ENCODE measurements at places on chromosomes 1 and 21.

DNA sequence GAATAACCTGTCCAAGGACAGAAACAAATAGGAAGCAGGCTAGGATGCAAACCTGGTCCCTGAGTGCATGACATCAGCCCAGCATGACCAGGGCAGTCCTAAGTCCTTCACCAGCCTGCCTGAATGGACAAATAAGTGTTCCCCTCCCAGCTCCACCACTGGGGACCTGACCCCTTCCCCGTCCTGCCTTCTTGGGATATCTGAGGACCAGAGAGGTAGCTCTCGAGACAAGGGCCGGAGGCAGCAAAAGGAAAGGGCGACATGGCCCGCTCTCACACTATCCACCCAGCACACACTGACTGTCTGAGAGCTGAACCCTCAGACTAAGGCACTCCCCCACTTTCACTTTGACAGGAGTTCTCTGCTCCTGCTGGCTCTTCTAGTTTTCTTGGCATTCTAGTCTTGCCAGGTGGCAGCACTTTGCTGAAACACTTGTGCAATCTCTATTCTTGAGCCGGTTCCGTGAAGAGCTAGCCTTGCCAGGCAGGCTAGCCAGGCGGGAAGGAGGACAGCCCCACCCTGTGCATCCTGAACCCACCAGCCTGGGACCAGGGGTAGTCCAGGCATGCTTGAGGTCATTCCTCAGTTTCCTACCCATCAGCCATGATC is 251.1 kb upstream of the RAB4A start:
- no peak for DNase-seq

DNA sequence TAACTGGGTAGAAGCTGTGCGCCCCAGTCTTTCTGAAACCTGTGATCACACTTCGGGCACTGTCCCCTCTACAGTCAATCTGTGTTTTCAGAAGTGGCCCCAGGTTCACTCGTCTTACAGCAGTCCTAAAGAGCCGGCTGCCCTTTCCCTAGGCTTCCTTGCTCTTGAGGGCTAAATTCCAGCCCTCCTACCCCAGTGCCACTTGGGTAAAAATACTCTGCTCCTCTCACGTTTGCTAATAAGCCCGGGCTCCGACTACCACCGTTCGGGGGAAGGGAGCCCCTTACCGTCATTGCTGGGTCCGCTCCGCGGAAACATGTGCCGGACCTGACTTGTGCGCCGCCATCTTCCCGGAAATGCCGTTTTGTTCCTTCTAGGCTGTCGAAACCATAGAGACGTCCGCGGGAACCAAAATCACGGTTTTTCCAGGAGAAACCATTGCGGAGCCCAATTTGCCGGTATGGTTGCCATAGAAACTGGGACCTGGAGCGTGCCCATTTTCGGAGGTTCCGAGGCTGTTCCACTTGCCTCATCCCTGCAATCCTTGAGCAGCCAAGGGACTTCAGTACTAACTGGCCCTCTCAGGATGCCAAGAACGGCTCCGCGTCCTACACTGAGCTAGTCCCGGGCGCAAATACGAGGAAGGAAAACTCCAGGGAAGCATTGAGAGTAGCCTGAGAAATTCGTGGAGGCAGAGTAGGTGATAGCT is at the start of gene GPATCH4:
TSS of gene GPATCH4 (minus strand) at position 358 of the 709 bp plus-strand sequence.
- peak; percentile 76 for DNase-seq

GRCh38 chr1:1282998-1283397 is 2.8 kb downstream of the SCNN1D start:
- DNase-seq = no peak

DNA sequence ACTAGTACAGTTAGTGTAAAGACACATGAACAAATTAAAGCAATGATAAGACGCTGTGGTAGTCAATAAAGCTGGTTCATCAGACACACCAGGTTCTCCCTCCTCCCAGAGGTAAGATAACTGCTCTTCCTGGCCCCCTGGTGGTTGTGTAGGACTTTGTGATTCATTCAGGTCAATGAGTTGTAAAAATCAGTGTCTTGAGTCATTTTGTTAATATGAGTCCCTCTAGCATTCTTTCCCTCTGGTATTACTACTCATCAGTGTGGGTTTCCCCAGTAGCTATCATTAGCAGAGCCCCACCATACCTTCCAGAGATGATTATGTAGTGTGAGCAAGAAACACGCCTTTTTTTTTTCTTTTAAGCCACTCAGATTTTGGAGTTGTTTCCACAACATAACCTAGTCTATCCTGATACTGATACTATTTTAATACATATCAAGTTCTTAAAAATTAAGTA is 3.6 kb upstream of the SETDB1 start:
- peak; percentile 76 for DNase-seq

- DNase-seq = no peak
These were observed 284.8 kb downstream of the BACH1 start for GRCh38 chr21:29583424-29583924.

DNA sequence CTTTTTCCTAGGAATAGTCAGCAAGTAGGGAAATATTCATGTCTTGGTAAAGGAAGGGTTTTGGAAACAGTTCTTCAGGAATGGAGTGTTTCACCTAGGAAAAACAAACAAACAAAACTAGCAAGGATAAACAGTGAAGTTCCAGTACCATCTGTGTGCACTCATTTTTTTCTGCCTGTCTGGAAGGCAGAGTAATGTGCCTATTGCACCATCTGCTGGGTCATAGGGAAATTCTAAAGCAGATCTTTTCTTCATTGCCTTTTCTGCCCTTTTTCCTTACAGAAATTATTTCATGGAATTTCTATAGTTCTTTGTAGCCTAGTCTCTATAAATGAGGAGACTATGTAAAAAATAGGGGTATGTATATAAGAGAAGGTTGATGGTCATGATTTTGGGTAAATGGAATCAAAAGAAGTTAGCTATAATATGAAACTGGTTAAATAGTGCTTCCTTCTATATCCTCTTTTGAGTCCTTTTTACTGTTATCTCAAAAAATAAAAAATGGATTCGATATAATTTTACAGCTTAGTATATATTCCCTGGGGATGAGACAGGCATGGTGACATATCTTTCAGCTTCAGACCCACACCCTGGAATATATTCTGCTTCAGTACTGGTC is 3.4 kb upstream of the HRNR start:
- no peak for DNase-seq

GRCh38 chr1:25501235-25502058 is 42.0 kb upstream of the LDLRAP1 start:
- no peak for DNase-seq

DNA sequence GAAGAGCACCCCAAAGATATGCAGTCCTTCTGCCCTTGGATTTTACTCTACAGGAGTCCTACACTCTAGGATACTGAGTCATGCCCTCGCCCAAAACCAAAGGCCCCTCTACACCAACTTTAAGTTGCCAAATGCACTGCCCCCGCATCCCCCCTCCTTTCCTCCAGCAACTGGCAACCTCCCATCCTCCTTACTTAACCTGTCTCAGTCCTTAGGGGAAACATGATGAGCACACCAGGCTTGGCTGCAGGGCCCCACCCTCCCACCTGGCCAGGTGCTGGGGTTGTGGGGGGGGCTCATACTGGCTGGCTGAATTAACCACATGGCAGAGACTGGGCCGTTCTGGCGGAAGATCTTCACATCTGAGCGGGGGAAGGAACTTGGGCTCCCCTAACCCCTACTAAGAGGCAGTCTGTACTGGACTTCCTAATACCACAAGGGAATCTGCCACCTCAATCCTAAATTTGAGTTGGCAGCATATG is 1.2 kb downstream of the HDGF start:
- DNase-seq = no peak

- no peak for DNase-seq
These were observed 15.5 kb downstream of the HSD3B2 start for GRCh38 chr1:119430486-119430885.

DNA sequence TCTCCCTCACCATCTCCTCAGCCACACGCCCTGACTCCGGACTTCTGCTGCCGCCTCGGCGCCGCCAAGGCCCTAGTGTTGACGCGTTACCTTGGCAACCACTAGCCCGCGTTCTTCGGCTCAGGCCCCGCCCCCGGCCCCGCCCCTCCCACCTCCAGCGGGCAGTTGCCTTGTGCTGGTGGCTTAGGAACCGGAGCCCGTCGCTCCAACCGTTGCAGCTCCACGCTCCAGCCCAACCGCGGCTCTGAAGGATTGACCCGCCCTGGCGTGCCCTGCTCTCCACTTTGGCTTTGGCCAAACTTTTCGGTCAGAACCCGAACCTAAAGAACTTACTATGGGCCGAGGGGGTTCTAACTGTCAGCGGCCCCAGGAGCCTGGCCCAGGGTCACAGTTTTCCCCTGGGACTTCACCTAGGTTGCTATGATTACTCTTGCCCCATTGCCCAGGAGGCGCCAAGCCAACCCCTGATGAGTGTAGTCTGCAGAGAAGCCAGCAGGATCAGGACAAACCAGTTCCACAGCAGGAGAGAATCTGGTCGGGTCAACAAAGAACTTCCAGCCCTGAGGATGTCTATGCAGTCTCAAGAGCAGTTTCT is at the start of gene CFAP45:
TSS of gene CFAP45 (minus strand) at position 80 of the 595 bp plus-strand sequence. CDS start at position 13, 67 bp downstream.
- DNase-seq = peak; percentile 51

GRCh38 chr1:171138980-171139379 is 46.1 kb upstream of the FMO2 start:
- DNase-seq = no peak

DNA sequence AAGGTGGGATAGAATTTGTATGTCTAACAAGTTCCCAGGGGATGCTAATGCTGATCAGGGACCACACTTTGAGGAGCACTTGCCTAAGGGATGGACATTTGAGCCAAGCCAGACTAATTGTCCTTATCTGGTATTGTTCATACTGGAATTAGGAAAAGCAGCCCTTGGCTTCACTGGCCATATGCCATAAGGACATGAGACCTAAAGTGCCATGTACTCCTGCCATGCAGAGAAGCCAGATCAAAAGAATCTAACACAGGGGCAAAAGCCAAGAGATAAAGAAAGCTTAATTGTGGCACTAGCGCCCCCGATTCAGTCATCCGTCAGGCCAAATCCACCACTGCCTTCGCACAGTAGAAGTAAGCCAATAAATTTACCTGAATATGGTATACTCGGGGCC is 45.7 kb downstream of the RNF11 start:
- no peak for DNase-seq

DNA sequence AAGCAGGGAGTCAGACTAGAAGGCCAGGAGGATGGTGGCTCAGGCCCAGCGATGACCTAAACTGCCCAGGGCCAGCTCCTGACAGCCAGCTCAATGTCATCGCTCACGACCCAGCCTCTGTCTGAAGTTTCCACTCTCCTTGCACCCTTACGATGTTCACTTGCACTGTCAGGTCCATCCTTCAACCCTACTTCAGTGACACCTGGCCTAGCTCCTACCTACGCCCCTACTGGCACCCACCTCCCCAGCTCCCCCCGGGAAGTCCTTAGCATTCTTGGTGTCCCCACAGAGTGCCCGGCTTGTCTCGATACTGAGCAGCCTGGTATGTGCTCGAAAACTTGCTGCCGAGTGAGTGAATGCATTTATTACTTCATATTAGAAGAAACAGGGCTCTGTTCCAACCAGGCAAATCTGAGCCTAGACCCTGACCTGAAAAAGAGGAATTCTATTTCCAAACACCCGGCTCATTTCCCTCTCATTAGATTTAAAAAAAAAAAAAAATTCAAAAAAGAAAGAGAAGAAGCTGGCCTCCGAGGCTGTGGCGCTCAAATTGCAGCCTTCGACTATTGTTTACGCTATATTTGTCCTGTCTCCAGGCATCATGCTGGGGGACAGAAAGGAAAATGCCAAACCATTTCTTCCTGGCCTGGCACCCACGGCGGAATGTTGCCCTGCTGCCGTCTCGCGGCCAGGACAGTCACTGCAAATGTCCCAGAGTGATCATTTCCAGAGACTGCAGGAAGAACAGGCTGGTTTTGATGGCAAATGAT is 29.8 kb upstream of the LRRC38 start:
- no peak for DNase-seq
